ENCODE measurements at places on chromosomes 4 and X. TPM values are rescaled to one million over a fixed set of nuclear protein-coding genes. Genes with fewer than 3 reads are reported as not detected.

AFAP1 gene
- total RNA-seq = 40.8 TPM

ARHGEF6 gene
- 38.0 TPM for total RNA-seq

GRCh38 chrX:30592831-30593230 lies 15.3 kb upstream of the TASL start:
- H3K27ac ChIP-seq = no peak overlapping the region
- no peaks in the 10 kb centered on the region for H3K27me3 ChIP-seq
- no peaks in the 10 kb centered on the region for H3K36me3 ChIP-seq

DNA sequence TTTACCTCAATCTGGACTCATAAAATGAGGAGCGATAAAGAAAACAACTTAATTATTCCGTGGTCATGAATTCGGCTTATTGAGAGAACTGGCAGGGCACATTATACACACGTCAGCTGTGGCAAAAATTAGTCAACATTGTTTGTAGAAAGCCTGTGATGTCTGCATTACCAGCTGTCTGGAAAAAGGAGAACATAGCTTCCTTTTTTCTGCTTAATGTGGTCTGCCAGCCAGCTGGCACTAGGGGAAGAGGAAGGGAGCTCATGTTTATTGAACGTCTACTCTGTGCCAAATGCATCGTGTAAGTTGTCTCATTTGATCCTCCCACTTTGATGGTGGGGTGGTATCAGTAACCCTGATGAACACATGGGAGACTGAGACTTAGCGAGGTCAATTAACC lies 367.6 kb downstream of the ARHGAP24 start:
- H3K36me3 ChIP-seq = no peaks in the 10 kb centered on the region
- no peak for DNase-seq
- no peaks in the 10 kb centered on the region for H3K27me3 ChIP-seq
- H3K27ac ChIP-seq = no peak overlapping the region
- H3K4me1 ChIP-seq = no peaks in the 10 kb centered on the region
- no peak overlapping the region for H3K4me3 ChIP-seq

GRCh38 chr4:147481577-147482109 lies 746 bp downstream of the EDNRA start:
- DNase-seq = no peak
- no peak overlapping the region for H3K4me3 ChIP-seq
- H3K27ac ChIP-seq = no peak overlapping the region
- H3K36me3 ChIP-seq = no peaks in the 10 kb centered on the region
- peaks cover 23% of the 10 kb centered on the region for H3K27me3 ChIP-seq
- no peaks in the 10 kb centered on the region for H3K4me1 ChIP-seq

DNA sequence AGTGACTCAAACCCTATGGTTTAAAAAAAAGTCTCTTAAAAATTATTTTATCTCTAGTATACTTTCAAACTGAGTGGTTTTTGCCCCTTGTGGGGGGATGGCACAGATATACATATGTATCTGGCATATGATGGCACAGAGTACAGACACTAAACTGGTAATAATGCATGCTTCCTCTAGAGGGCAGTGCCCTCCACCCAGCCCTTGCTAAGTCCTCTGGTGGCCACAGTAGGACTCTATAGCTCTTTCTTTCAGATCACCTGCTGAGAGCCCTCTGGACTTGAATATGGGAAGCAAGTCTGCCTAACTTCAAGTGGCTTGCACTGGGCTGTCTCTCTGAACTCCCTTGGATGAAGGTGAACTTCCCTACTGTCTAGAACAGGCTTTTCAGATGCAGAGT lies 66.3 kb downstream of the TSPAN7 start:
- no peaks in the 10 kb centered on the region for H3K27me3 ChIP-seq
- no peaks in the 10 kb centered on the region for H3K36me3 ChIP-seq
- no peak overlapping the region for H3K27ac ChIP-seq
- peaks cover 4% of the 10 kb centered on the region for H3K4me1 ChIP-seq
- no peak overlapping the region for H3K4me3 ChIP-seq
- DNase-seq = peak; percentile 58

GRCh38 chr4:183426507-183426906 lies 17.9 kb upstream of the CDKN2AIP start:
- H3K36me3 ChIP-seq = no peaks in the 10 kb centered on the region
- H3K27ac ChIP-seq = no peak overlapping the region
- DNase-seq = no peak
- peaks cover 1% of the 10 kb centered on the region for H3K27me3 ChIP-seq
- H3K4me3 ChIP-seq = no peak overlapping the region

DNA sequence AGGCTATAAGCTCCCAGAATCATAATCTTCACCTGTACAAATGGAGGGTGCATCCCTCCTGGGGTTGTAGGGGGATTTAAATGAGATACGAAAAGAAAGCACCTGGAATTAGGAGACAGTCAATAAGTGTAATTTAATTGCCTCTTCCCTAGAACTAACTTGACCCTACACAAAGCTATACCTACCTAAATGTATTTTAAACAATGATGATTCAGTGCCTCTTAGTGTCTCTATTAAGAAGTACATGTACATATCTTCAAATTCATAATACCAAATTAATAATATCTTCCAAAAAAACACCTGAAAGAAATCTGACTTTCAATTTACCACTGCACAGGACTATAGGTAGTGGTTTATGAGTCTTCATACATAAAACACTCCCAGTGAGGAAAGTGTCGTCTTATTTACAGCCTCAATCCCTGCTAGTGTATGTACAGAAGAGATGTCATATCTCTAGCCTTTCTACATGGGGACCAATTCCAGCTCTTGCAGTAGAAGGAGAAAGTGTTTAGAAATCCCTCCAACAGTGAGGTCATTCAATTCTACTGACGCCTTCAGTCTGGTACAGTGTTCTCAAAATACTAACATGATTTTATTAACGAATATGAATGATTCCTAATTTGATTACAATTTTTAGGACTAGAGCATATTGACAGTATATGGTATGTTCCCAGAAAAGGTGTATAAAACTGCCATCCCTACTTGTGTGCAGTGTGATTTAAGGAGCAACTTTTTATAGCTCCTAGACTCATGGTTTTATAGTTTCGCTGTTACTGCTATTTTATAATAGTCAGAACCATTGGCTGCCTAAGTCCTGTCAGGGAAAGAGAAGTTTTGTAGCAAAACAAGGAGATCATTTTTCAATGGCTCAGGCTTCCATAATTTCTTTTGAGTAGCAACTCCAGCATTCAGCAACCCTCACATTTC lies 282.7 kb downstream of the UNC5C start:
- DNase-seq = no peak
- no peaks in the 10 kb centered on the region for H3K36me3 ChIP-seq
- no peaks in the 10 kb centered on the region for H3K4me1 ChIP-seq
- no peaks in the 10 kb centered on the region for H3K27me3 ChIP-seq
